ENCODE measurements at places on chromosomes 3 and 15.

DNA sequence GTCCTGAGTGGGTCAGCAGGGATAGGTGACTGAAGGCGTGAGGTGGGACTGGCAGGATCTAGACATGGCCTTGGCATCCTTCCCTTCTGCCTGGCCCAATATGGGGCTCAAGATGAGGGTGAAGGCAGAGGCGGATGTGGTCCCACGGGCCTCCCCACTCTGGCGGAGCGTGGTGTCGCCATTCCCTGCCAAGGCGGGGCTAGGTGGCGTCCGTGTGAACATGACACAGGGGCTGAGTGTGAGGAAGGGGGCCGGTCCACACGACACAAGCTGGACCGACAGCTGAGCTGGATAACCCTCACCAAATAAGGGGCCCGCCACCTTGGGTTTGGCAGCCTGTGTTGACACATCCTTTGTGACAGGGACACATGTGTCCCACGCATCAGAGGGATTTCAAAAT is 43.1 kb downstream of the ZNF710 start:
- no peaks in the 10 kb centered on the region for H3K27me3 ChIP-seq
- DNase-seq = peak; percentile 37
- H3K4me1 ChIP-seq = peaks cover 51% of the 10 kb centered on the region
- H3K4me3 ChIP-seq = no peak overlapping the region

DNA sequence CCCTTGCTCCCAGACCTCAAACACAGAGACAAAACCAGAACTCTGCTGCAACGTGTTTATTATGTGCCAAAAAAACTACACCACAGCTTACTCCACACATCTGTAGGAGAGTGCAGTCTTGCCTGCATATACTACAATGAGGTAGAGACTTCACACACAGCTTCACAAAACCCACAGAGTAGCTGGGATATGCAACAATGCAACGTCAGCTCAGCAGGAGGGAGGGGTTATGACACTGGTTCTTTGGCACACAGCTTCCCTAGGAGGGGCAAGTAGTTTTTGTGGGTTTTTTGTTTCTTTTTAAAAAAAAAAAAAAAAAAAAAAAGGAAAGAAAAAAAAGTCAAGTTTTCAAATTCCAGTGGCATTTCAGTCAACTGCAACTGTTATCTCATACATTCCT is 2.9 kb upstream of the RPS17 start:
- no peak overlapping the region for H3K4me3 ChIP-seq
- no peak overlapping the region for H3K27ac ChIP-seq
- peaks cover 8% of the 10 kb centered on the region for H3K36me3 ChIP-seq
- peaks cover 20% of the 10 kb centered on the region for H3K4me1 ChIP-seq
- DNase-seq = no peak

DNA sequence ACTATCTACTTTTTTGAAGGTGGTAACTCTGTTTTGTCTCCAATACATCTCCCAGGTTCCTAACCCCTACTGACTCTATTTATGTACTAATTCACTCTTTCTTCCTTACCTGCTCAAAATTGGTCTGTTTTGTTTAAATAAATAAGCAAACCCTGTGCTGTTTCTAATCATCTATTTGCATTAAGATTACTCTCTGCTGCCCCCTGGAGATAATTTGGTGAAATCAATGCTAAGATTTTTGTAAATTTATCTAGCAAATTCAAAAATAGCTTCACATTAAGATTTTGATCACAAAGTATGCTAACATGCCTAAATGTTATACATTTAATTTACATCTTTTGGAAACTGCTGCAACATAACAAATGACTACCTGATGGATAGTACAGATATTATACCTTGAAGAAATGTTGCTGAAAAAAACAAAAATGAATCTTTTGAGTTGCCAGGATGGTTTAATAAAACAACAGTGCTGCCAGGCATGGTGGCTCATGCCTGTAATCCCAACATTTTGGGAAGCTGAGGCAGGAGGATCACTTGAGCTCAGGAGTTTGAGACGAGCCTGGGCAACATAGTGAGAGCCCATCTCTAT is 4.4 kb upstream of the CD200R1 start:
- DNase-seq = no peak
- H3K4me3 ChIP-seq = no peak overlapping the region
- H3K27me3 ChIP-seq = no peaks in the 10 kb centered on the region
- no peaks in the 10 kb centered on the region for H3K36me3 ChIP-seq
- H3K27ac ChIP-seq = no peak overlapping the region

GRCh38 chr3:109257269-109257668 is 59.0 kb downstream of the DPPA2 start:
- H3K4me1 ChIP-seq = no peaks in the 10 kb centered on the region
- DNase-seq = no peak
- H3K36me3 ChIP-seq = no peaks in the 10 kb centered on the region
- H3K27me3 ChIP-seq = no peaks in the 10 kb centered on the region
- no peak overlapping the region for H3K4me3 ChIP-seq

- H3K4me1 ChIP-seq = peaks cover 30% of the 10 kb centered on the region
- no peak for DNase-seq
- no peak overlapping the region for H3K4me3 ChIP-seq
- H3K27ac ChIP-seq = no peak overlapping the region
- H3K36me3 ChIP-seq = no peaks in the 10 kb centered on the region
Observed at GRCh38 chr3:143814443-143814889, 33.8 kb downstream of the SLC9A9 start.

GRCh38 chr15:73983211-73983727 is 8.8 kb downstream of the STOML1 start:
- H3K27me3 ChIP-seq = no peaks in the 10 kb centered on the region
- no peaks in the 10 kb centered on the region for H3K36me3 ChIP-seq
- DNase-seq = peak; percentile 51
- H3K4me1 ChIP-seq = peaks cover 75% of the 10 kb centered on the region
- no peak overlapping the region for H3K4me3 ChIP-seq

DNA sequence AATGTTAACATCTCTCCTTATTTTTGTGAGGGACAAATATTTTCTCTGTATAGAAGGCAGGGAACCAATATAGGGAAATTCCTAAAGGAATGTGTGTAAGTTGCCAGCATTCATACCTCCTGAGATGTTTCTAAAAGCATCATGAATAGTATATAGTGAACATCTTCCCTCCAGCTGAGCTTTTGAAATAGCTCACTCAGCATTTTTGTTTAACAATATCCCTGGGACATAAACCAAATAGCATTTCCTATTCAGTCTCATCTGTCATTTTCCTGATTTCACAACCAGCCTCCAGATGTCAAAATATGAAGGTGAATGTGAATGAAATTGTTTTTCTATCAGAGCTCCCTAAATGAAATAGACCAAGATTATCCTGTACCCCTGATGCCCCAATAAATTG is 137.2 kb downstream of the PPM1L start:
- H3K4me3 ChIP-seq = no peak overlapping the region
- no peaks in the 10 kb centered on the region for H3K36me3 ChIP-seq
- H3K27ac ChIP-seq = no peak overlapping the region

DNA sequence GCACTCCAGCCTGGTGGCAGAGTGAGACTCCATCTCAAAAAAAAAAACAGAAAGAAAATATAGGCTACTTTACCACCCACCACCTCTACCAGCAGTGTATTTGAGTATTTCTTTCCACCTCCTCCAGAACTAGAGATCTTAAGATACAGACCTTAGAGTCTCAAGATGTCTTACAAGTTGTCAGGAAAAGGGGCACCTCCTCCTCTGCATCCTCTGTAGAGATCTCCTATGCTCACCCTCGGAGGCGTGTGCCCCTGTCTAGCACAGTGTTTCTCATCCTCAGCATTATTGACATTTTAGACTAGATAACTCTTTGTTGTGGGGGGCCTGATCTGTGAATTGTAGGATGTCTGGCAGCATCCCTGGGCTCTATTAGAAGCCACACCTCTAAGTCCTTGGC is 27.7 kb upstream of the P4HTM start:
- H3K27me3 ChIP-seq = no peaks in the 10 kb centered on the region
- H3K4me3 ChIP-seq = no peak overlapping the region
- H3K27ac ChIP-seq = no peak overlapping the region
- DNase-seq = no peak

Measured in lower lobe of right lung (tissue), 2 donors.